ENCODE measurements at places on chromosomes 1 and 21.

DNA sequence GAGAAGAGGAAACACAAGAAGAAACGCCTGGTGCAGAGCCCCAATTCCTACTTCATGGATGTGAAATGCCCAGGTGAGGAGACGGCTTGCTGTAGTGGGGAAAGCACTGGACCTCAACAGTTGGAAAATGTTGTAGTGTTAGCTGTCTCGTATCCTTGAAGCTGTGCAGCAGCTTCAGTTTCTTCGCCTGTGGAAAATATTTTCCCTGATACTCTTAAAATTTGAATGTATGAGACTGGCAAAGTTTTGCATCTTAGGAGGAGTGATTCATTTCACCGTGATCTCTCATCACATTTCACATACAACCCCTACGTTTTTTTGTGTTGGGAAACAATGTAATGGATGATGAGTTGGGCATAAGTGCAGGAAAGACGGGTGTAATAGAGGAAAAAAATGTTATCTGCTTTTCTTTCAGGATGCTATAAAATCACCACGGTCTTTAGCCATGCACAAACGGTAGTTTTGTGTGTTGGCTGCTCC is 629 bp downstream of the RPS27 start:
- DNase-seq, result no peak

GRCh38 chr1:51238034-51238403 is 1.9 kb downstream of the RNF11 start:
- no peak for DNase-seq

DNA sequence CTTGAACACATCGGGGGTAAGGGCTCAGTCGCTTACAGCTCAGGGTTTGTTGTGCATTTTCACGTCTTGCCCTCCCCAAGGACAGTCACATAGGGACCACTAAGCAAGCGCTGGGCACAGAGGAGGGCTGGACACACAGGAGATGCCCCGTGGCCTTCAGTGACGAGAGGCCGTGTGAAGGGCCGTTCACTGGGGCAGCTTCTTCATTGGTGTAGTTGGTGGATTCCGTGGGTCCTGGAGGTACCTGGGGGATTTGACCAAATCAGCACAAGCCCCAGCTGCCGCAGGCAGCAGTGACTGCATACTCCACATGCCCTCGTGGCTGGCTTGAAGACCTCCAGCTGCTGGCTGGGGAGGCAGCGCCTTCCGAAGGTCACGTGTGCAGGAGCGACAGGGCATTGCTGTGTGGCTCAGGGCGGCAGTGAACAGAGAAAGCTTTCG is 100.8 kb upstream of the C1orf174 start:
- DNase-seq, result no peak

- DNase-seq, result no peak
Observed at GRCh38 chr1:107228704-107229371, 88.0 kb downstream of the NTNG1 start.

DNA sequence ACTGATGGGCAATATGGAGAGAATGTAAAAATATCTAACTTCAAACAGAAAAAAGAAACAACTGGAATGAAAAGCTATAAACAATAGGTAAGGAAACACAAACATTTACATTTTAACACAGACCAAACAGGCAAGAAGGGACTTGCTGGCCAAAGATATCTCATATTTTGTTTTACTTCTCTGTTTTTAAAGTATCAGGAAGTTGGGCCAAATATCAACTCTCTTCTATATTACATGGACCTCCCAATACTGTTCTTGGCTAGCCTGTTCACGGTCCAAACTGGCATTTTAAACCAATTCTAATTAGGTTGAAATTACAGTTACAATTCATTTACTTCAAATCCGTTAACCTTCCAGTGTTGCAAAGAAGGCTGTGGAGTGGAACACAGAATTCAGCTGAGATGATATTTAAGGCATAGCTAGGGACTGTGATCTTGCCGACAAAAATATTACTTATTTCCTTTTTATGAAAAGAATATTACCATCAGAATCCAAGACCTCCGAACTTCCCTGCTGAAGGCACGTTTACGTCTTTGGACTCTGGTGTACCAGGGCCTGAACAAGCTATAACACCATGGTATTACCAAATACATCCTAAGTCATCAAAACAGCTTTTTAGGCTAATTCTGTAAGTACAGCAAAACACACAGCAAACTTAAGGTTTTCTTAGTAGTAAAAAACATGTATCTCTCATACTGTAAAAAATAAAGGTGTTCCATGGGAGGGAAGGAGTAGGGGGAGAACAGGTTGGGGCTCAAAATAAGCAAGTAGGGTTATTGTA is 165.4 kb downstream of the RUNX1 start:
- no peak for DNase-seq

GRCh38 chr21:32523463-32523862 is 61.9 kb downstream of the TCP10L start:
- DNase-seq, result no peak

GRCh38 chr1:203116091-203116820 is 11.3 kb upstream of the ADORA1 start:
- no peak for DNase-seq

DNA sequence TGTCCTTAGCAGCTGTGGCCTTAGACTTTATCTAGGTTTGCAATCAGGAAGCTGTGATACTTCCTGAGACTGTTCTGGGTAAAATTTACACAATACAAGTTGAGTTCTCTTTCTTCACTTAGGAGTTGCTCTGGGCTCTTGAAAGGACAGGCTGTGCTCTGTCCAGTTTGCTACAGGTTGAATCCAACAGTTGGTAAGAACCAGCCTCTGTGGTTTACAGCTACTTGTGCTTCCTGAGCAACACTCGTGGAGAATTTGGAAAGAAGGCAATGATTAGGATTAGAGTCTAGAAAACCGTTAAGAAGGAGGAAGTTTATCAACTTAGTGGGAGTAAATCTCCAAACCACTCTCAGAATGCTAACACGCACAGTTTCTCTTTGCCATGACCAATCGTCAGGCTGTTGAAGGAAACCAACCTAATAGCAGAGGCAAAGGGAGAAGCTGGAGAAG is 26.8 kb downstream of the GFI1 start:
- DNase-seq, result no peak

- no peak for DNase-seq
Observed at GRCh38 chr1:16318555-16318954, 33.7 kb downstream of the FBXO42 start.

DNA sequence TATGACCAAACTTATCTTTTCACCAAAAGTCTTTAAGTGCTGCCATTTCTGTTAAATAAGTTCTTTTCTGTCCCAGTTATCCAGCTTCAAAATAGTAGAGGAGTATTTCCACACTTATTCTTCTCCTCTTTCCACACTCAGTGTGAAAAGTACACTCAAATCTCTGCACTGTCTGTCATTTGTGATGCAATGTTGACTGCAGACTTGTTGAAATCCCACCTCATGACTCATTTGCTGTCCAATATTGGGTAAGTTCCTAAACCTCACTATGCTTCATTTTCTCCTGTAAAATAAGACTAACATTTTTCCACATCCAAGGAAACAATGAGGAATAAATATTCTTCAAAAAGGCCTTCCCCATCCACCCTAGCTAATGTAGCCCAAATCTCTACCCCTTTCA is 17.5 kb downstream of the LRRIQ3 start:
- no peak for DNase-seq

GRCh38 chr1:207897188-207897587 is 13.7 kb downstream of the CD34 start:
- DNase-seq, result no peak

DNA sequence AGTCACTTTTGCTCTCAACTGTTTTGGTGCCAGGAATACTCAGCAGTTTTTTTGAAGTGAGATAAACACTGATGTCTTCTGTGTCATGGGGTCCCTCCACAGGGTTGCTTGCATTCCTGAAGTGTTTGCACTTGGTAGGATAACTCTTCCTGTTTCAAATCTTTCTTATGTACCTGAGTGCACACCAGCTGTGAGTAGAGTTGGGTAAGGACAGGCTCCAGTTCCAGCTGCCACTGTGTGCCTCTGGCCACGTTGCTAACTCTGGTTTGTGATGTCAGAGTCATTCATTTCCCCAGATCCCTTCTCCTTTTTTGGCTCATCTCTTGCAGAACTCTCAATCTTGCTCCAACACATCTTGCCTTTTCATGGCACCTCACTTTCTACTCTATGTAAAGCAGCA is 356.3 kb upstream of the B3GALT2 start:
- no peak for DNase-seq

DNA sequence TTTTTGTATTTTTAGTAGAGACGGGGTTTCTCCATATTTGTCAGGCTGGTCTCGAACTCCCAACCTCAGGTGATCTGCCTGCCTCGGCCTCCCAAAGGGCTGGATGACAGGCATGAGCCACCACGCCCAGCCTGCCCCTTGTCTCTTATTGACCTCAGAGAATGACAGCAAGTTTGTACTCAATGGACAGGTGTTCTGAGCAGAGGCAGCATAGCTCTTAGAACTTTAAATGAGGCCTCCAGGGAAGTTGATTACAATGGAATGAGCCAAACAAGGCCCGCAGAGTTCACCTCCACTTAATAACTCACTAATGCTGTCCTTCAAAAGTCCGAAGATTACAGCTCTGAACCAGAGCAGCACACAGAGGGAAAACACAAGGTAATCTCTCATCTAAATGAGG is 10.9 kb downstream of the TMPRSS2 start:
- DNase-seq, result no peak

GRCh38 chr21:37060296-37060695 is 12.6 kb downstream of the PIGP start:
- DNase-seq, result no peak

DNA sequence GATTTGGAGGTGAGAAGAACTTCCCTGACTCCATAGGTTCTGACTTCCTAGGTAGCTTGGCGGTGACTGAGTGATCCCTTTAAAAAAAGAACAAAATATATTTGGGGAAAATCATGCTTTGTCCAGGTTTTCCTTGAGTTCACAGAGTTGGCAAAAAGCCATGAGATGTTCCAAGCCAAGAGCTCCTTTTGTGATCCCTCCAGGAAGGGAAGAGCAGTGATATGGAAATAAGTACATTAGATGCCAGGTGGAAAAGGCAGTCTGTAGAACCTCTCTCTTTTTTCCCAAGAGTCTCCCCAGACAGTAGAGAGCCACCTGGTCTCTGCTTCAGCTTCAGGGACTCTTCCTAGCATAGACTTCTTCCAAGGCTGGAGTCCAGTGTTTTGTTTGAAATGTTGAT is 10.2 kb downstream of the TLCD4 start:
- DNase-seq, result no peak

DNA sequence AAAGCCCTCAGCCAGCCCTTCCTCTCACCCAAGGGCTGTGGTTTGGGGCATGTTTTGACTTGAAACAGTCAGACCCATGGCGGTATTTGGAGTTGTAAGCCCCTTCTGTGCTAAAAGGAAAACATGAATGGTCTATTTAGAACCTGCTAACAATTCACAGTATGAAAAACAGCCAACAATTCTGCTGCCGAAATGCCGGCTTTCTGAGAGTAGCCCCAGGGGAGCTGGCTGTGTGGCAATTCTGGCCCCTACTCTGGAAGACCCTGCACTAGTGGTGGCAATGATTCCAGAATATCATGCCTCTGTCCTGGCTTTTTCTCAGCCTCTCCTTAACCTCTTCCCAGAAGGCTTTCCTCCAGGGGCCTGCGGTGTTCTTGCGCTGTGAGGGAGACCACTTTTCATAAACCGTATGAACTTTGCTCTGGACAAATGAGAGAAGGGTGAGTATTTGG is 118.7 kb downstream of the EDEM3 start:
- DNase-seq, result no peak

DNA sequence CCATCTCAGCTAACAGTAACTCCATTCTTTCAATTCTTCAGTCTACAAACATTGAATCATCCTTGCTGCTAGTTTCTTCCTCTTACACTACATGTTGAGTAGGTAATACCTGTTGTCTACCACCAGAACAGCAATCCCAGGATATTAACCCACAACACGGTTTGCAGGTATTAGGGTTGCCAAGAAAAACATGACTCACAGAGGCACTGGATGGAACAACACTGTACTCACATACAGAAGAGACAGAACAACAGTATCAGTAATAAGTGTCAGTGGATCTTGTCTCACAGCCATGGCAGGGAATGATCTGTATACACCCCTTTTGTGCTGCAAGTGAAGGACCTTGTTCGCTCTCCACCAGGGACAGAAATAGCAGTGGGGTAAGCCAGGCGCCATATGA is 212.1 kb downstream of the GPR52 start:
- DNase-seq, result no peak

GRCh38 chr1:85743814-85744213 is 35.6 kb upstream of the ZNHIT6 start:
- no peak for DNase-seq

- DNase-seq, result peak; percentile 63
Observed at GRCh38 chr1:27403065-27403726, 10.8 kb downstream of the GPR3 start.

GRCh38 chr1:43396059-43396458 is 6.4 kb downstream of the SZT2 start:
- DNase-seq, result no peak

- no peak for DNase-seq
Observed at GRCh38 chr21:38942748-38943211, 137.1 kb downstream of the ETS2 start.

- DNase-seq, result peak; percentile 1
Observed at GRCh38 chr1:85465099-85465785, at the start of gene DDAH1. Gene DDAH1 (minus strand): TSS chr1:85465159. CDS start chr1:85465045, 114 bp downstream.

GRCh38 chr21:23578027-23578426 is 2029.3 kb downstream of the MRPL39 start:
- no peak for DNase-seq

DNA sequence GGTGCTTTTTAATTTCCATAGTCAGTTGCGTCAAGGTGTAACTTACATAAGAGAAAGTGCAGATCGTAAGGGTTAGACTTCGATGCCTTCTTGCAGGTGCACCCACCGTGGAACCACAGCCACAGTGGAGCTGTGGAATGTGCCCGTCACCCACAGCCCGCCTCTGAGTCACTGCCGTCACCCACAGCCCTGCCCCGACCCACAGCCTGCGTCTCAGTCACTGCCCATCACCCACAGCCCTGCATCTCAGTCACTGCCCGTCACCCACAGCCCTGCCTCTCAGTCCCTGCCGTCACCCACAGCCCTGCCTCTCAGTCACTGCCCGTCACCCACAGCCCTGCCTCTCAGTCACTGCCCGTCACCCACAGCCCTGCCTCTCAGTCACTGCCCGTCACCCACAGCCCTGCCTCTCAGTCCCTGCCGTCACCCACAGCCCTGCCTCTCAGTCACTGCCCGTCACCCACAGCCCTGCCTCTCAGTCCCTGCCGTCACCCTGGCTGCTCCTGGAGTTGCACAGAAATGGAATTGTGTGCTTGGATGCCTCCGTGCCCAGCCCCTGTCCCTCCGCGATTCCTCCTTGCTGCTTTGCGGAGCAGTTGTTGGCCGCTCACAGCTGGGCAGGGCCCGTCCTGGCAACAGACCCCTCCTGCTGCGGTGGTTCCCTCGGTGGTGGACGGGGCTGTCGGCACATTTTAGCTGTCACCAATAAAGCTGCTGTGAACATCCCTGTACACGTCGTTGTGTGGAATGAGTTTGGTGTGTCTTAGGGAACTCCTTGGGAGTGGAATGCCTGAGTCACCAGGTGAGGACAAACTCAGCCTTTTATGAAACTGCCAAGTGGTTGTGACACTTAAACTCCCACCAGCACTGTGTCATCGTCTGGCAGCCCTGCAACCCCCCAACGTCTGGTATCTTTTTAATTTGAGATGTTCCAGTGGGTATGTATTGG is 44.9 kb upstream of the COL6A2 start:
- no peak for DNase-seq

GRCh38 chr21:26599261-26599660 is 26.2 kb upstream of the CYYR1 start:
- no peak for DNase-seq

Data from CD8-positive, alpha-beta T cell (primary cell).